ENCODE measurements at places on chromosomes 5 and 9. TPM values are rescaled to one million over a fixed set of nuclear protein-coding genes. Genes with fewer than 3 reads are reported as not detected.
A peak's percentile ranks its signal among the peaks of the same experiment; 100 is the strongest.

DNA sequence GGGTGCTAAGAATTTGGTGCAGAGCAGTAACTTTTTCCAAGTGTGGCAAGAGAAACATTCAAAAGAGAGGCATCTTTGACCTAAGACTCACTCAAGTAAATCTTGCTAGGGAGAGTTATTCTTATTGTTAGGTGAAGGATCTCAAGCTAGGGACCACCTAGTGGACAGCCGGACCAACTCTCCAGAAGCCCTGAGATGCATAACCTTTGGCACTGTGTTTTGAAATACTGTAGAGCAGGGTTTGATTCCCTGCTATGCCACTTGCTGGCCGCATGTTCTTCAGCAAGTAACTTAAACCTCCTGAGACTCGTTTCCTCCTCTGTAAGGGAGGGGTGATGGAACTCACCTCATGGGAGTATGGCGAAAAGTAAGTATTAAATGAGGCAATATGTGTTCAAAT is 336.1 kb upstream of the ADAMTSL1 start:
- no peak overlapping the region for H3K27ac ChIP-seq
- H3K36me3 ChIP-seq: no peaks in the 10 kb centered on the region
- no peaks in the 10 kb centered on the region for H3K27me3 ChIP-seq
- DNase-seq: no peak
- H3K4me1 ChIP-seq: no peaks in the 10 kb centered on the region

DNA sequence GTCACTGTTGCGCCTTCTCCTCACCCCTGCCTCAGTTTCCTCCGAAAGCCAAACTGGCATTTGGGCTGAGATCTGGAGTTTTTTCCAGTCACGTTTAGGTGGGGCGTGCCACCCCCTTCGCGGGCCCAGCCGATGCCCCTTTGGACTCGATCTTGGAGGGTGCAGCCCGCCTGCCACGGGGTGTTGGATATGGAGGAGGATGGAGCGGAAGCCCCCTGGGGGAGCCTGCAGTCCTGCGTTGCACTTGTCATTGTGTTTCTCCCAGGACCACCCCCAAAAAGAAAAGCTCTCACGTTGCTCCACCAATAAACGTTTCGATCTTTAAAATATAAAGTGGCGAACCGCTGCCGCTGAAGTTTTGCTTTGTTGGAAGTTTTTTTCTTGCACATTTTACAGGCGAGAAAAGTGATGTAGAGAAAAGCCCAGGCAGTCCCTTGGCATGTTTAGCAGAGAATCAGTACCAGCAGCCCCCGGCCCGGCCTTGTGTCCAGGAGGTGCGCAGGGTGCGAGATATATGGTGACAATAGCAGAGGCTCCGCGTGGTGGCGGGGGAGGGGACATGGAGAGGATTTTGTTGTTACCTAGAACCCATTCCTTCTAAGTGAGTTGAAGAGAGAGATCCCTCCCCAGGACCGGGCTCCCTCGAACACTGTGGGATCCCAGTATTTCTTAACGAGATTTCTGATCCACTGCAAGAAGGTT is 681 bp downstream of the F2R start:
- peaks cover 46% of the 10 kb centered on the region for H3K27me3 ChIP-seq
- H3K27ac ChIP-seq: no peak overlapping the region
- peak overlapping the region; percentile 77 for H3K4me3 ChIP-seq
- no peaks in the 10 kb centered on the region for H3K36me3 ChIP-seq
- peaks cover 16% of the 10 kb centered on the region for H3K4me1 ChIP-seq

DNA sequence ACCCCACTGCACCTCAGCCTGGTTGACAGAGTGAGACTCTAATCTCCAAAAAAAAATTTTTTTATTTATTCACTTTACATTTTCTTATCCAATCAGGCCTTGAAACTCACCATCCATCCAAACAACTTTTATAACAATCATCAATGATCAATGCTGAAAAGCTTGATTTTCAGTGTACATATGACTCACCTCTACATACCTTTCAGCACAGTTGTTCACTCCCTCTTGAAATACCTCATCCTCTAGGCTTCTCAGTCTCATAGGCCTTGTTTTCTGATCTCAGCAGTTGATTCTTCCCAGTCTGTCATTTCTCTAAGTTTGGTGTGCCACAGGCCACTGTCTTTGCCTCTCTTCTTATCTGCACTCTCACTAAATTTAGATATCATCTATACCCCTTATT is 36.2 kb downstream of the GRIN3A start:
- DNase-seq: no peak
- no peaks in the 10 kb centered on the region for H3K36me3 ChIP-seq
- peaks cover 3% of the 10 kb centered on the region for H3K27me3 ChIP-seq
- peaks cover 7% of the 10 kb centered on the region for H3K4me1 ChIP-seq
- no peak overlapping the region for H3K4me3 ChIP-seq
- no peak overlapping the region for H3K27ac ChIP-seq

DNA sequence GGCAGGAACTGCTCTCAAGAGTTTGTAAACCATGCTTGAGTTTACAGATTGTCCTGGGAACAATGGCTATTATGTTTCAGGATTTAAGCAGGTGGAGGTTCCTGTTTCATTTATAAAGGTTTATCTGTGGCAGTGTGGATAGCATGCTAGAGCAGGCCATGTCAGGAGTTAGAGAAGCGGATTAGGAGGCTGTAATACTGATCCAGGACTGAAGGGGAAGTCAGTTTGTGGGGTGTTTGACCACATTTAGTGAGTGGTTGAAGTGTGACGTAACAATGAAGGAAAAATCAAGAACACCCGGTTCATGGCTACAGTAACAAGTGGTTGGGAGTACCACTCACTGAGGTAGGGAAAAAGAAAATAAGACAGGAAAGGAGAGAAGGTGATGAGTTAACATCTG is 299.0 kb downstream of the TLR4 start:
- peaks cover 2% of the 10 kb centered on the region for H3K27me3 ChIP-seq
- H3K27ac ChIP-seq: no peak overlapping the region
- no peaks in the 10 kb centered on the region for H3K36me3 ChIP-seq
- H3K4me3 ChIP-seq: no peak overlapping the region

DNA sequence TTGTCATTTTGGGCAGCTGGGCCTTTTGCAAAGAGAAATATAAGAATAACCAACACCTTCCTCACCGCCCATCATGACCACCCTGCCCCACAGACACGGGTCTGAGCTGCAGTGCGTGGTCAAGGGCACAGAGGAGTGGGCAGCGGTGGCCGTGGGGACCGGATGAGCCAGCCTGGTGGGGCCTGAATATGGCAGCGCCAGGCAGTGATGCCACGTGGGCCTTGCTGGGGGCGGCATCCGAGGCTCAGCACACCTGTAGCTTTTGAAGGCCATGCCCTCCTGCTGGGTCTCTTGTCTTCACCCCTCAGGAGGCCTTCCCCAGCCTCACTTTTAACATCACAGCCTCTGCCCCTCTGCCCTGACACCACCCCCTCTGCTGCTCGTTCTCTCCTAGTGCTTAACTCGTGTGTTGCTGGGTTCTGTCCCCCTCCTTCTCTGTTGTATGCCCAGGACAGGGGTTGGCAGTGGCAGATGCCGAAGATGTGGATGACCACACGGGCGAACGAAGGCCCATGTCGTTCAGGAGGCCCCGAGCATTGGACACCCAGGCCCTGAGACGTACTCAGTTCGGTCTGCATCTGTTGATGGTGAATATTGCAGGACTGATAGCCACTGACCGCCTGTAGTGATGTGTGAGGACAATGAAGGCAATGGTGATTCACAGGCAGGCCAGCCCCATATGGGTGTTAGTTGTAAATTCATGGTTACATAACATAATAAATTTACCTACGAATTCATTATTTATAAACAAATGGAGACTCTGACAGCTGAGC is 46.0 kb downstream of the AHRR start:
- no peak overlapping the region for H3K27ac ChIP-seq
- H3K4me3 ChIP-seq: no peak overlapping the region
- H3K27me3 ChIP-seq: peaks cover 10% of the 10 kb centered on the region
- no peaks in the 10 kb centered on the region for H3K36me3 ChIP-seq

GABRA6 gene
- not detected for total RNA-seq

C5orf58 gene
- total RNA-seq: not detected

ANKS6 gene
- total RNA-seq: 15.0 TPM

SPINK6 gene
- not detected for total RNA-seq

NXNL2 gene
- not detected for total RNA-seq
